NAMALWA (cell line): ENCODE measurements at places on chromosomes 7 and 10.

GRCh38 chr7:72444026-72444776, 32.1 kb upstream of the CALN1 start:
- peak; percentile 34 for DNase-seq

- DNase-seq = no peak
These were observed 716.1 kb downstream of the PHTF2 start for GRCh38 chr7:78514634-78515033.

DNA sequence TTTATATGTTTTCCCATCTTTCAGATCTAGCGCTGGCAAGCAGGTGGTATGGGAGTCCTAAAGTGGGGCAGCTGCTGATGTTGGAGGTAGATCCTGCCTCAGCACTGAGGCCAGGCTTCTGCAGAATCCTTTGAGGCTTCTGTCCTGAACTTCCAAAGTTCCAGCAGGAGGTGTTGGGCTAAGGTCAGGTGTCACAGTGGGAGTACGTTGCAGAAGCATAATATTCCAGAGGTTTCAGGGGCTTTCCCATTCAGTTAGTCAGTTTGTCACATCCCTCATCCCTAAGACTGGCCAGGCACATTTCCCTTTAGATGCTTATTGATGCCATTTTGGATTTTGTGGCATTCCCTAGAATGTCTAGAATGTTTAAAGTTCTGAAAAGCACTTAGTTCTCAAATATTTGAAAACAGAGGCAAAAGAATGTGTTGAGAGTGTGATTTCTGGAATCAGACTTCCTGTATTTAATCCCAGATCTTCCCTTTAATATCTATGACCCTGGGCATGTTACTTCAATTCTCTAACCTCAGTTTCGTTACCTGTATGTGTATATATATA, 319.1 kb upstream of the PHYHIPL start:
- DNase-seq = no peak

- DNase-seq = no peak
These were observed 47.0 kb downstream of the SUFU start for GRCh38 chr10:102550636-102551210.
